CD8-positive, alpha-beta memory T cell (primary cell): ENCODE measurements at places on chromosomes 1 and 21.
A peak's percentile ranks its signal among the peaks of the same experiment; 100 is the strongest.

- no peak overlapping the region for H3K27ac ChIP-seq
- H3K27me3 ChIP-seq: no peaks in the 10 kb centered on the region
- no peak overlapping the region for H3K4me3 ChIP-seq
Measured at GRCh38 chr21:28069450-28069923, 923.2 kb downstream of the LTN1 start.

DNA sequence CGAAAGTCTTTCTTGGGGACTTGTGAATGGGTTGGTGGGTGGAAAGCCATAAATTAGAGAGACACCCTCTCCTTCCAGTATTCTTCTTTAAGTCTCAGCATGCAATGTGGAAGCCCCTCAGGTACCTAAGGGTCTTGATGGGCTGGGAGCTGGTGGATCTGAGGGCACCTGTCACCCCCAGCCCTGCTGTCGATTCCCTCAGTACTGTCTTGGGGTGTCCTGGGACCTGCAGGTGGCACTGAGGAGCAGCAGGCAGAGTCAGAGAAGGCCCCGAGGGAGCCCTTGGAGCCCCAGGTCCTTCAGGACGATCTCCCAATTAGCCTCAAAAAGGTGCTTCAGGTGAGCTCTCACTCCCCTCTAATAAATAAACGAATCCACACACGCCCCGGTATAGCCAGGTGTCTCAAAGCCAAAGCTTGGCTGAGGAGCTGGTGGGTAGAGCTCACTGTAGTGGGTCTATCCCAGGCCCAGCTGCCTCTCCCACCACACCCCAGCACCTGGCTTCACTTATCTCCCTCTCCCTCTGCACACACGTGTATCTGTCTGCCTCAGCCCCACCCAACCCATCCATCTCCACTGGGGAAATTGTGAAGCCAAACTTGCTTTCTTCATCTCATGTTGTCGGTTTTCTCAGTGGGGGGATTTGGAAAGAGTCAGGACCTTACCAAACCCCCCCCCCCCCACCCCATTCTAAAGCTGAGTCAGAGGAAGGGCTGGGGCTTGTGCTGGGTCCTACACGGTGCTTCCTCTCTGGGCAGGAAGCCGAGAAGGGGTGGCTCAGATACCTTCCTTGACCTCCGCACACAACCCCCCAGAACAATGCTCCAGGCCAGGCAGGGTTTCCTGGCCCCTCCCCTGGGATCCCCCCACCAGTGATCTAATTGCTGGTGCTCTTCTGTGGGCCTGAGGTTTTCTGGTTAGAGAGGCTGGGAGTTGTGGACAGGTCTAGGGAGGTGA, 1.6 kb downstream of the ADAM15 start:
- H3K27ac ChIP-seq: no peak overlapping the region
- peak overlapping the region; percentile 67 for H3K4me3 ChIP-seq
- H3K27me3 ChIP-seq: no peaks in the 10 kb centered on the region
- DNase-seq: peak; percentile 8

DNA sequence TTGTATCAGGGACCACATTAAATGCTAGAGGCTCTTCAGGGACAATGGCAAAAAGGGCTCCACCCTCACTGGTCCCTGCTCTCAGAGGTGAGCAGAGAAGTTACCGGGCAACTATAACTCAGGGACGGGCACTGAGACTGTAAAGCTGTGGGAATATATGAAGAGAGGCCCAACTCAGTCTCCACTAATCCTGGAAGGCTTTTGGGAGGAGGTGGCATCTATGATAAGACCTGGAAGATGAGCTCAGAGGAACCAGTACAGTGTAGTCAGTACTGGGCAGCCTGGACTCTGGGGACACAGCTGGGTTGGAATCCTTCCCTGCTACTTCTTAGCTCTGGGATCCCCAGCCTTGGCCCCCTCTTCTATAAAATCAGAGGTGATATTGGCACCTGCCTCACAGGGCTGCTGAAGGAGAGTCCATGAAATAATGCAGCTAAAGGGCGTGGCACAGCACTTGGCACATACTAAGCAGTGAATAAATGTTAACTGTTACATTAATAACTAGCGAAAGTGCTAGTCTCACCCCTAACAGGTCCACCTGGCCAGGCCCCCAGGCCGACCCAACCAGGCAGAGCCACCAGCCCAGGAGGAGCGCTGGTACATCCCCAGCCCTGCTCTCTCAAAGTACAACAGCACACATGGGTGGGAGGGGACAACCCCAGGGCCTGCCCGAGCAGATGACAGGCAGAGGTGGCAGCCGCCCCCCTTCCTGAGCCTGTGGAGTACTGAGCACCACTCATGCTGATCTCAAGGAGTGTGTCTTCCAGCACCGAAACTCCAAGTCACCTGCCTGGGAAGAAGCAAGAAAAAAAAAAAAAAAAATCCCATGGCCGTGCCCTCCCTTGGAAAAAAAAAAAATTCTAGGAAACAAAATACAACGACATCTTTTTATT, 62.7 kb downstream of the CASZ1 start:
- H3K4me1 ChIP-seq: no peaks in the 10 kb centered on the region
- H3K27me3 ChIP-seq: no peaks in the 10 kb centered on the region
- no peak overlapping the region for H3K4me3 ChIP-seq
- no peak overlapping the region for H3K27ac ChIP-seq

- H3K36me3 ChIP-seq: no peaks in the 10 kb centered on the region
- DNase-seq: no peak
- no peak overlapping the region for H3K27ac ChIP-seq
- H3K4me3 ChIP-seq: no peak overlapping the region
Measured at GRCh38 chr1:184162281-184162680, 110.8 kb downstream of the TSEN15 start.

- no peak overlapping the region for H3K27ac ChIP-seq
- no peaks in the 10 kb centered on the region for H3K4me1 ChIP-seq
- no peaks in the 10 kb centered on the region for H3K27me3 ChIP-seq
- no peaks in the 10 kb centered on the region for H3K36me3 ChIP-seq
Measured at GRCh38 chr1:98210064-98210463, 289.2 kb upstream of the DPYD start.

GRCh38 chr21:31503939-31504338, 155.6 kb upstream of the SOD1 start:
- no peak for DNase-seq
- no peaks in the 10 kb centered on the region for H3K36me3 ChIP-seq
- H3K4me3 ChIP-seq: no peak overlapping the region
- H3K27me3 ChIP-seq: no peaks in the 10 kb centered on the region
- H3K27ac ChIP-seq: no peak overlapping the region
- no peaks in the 10 kb centered on the region for H3K4me1 ChIP-seq

DNA sequence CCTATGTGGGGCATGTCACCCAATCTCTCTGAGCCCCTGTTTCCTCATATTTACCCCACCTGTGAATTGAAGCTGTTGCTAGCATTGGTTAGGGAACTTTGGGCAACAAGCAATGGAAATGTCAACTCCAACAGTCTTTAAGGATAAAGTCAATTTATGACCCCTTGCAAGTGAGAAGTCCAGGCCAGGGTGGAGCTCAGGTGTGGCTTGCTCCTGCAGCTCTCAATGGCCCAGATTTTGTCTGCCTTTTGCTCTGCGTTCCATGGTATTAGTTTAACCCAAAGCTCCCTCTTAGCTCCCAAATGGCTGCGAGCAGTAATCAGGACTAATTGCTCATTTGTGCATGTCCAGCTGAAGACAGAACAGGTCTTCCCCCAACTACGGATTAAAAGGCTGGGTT, 70.4 kb upstream of the ABCG1 start:
- H3K4me3 ChIP-seq: no peak overlapping the region
- peaks cover 4% of the 10 kb centered on the region for H3K4me1 ChIP-seq
- H3K27ac ChIP-seq: no peak overlapping the region
- no peaks in the 10 kb centered on the region for H3K27me3 ChIP-seq

DNA sequence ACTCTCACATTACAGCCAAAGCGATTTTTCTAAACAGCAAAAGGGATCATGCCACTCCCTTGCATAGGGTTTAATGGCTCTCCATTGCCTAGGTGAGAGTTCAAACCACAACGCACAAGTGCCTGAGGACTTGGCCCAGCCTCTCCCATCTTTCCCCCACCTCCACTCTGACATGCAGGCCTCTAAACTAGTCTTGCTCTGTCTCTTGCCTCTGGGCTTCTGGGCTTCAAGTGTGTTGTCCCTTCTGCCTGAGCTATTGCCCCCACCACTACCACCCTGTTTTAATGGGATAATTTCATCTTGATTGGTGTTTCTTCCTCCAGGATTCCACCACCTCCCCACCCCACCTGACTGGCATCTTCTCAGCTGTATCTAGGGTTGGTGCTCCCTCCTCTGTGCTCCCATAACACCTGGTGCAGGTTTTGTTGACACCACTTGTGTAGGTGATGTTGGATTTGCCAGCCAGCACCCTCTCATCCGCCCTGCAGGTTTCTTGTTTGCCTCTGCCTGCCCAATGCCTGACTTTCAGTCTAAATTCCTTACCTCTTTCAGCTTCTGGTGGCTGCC, 2.7 kb upstream of the ZBTB21 start:
- H3K27ac ChIP-seq: no peak overlapping the region
- no peaks in the 10 kb centered on the region for H3K36me3 ChIP-seq
- peaks cover 10% of the 10 kb centered on the region for H3K4me1 ChIP-seq
- no peaks in the 10 kb centered on the region for H3K27me3 ChIP-seq
- H3K4me3 ChIP-seq: no peak overlapping the region

DNA sequence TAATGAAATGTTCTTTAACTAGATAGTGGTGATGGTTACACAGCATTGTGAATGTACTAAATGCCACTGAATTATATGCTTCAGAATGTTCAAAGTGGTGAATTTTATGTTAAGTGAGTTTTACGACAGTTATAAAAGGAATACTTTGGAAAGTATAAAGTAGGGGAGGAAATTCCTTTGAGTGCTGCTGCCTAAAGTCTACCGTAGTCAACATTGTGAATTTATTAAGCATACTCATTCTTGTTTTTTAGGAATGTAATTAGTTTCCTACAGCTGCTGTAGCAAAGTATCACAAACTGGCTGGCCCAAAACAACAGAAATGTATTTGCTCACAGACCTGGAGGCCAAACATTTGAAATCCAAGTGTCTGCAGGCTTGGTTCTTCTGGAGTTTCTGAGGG, 73.0 kb downstream of the SWT1 start:
- H3K36me3 ChIP-seq: no peaks in the 10 kb centered on the region
- H3K27me3 ChIP-seq: no peaks in the 10 kb centered on the region
- no peaks in the 10 kb centered on the region for H3K4me1 ChIP-seq

GRCh38 chr1:6057170-6057845, 11.6 kb downstream of the KCNAB2 start:
- no peaks in the 10 kb centered on the region for H3K27me3 ChIP-seq
- no peak for DNase-seq
- peaks cover 6% of the 10 kb centered on the region for H3K4me1 ChIP-seq
- H3K27ac ChIP-seq: no peak overlapping the region
- H3K36me3 ChIP-seq: no peaks in the 10 kb centered on the region

DNA sequence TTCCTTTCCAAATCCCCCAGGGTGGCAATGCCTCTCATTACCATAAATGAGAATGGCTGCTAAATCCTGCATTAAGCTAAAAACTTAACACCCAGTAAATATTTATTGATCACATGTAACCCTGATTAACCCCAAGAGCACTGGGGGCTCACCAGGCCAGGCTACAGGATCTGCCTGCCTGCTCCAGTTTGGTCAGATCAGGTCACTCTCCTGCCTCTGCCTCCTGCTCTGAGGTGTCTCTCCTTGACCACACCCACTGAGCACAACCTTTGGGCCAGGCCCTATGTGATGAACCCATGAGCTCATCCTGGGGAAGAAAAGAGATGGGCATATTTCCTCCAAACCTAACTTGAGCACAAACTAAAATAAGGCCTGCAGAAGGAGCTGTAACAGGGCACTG, 93.5 kb downstream of the TRABD2B start:
- H3K36me3 ChIP-seq: no peaks in the 10 kb centered on the region
- no peaks in the 10 kb centered on the region for H3K27me3 ChIP-seq
- H3K27ac ChIP-seq: no peak overlapping the region
- no peaks in the 10 kb centered on the region for H3K4me1 ChIP-seq

GRCh38 chr1:48071513-48071912, 74.3 kb upstream of the TRABD2B start:
- no peak overlapping the region for H3K27ac ChIP-seq
- H3K36me3 ChIP-seq: no peaks in the 10 kb centered on the region
- H3K4me3 ChIP-seq: no peak overlapping the region
- no peaks in the 10 kb centered on the region for H3K4me1 ChIP-seq

GRCh38 chr1:33140153-33141149, 41.4 kb downstream of the TRIM62 start:
- DNase-seq: no peak
- no peaks in the 10 kb centered on the region for H3K27me3 ChIP-seq
- no peak overlapping the region for H3K27ac ChIP-seq
- H3K4me3 ChIP-seq: no peak overlapping the region
- H3K4me1 ChIP-seq: no peaks in the 10 kb centered on the region

GRCh38 chr1:201144701-201145100, 9.6 kb downstream of the TMEM9 start:
- no peak overlapping the region for H3K27ac ChIP-seq
- no peaks in the 10 kb centered on the region for H3K4me1 ChIP-seq
- H3K27me3 ChIP-seq: no peaks in the 10 kb centered on the region
- no peak for DNase-seq
- H3K4me3 ChIP-seq: no peak overlapping the region

GRCh38 chr1:240763771-240764170, 151.8 kb upstream of the GREM2 start:
- no peak overlapping the region for H3K4me3 ChIP-seq
- no peak overlapping the region for H3K27ac ChIP-seq
- no peaks in the 10 kb centered on the region for H3K36me3 ChIP-seq
- DNase-seq: no peak
- no peaks in the 10 kb centered on the region for H3K27me3 ChIP-seq

DNA sequence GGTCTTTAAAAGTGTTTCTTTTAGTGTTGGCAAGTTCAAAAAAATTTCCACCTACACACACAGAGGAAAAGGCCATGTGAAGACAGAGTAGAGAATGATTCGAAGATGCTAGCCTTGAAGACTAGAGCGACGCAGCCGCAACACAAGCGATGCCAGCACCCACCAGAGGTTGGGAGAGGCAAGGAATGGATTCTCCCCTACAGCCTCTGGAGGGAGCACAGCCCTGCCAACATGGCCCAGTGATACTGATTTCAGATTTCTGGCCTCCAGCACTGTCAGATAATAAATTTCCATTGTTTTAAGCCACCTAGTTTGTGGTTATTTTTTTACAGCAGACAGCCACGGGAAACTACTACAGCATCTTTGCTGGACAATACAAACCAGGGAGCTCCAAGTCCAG, 6.9 kb upstream of the ADAR start:
- DNase-seq: no peak
- no peak overlapping the region for H3K4me3 ChIP-seq
- no peak overlapping the region for H3K27ac ChIP-seq
- no peaks in the 10 kb centered on the region for H3K27me3 ChIP-seq
- H3K4me1 ChIP-seq: peaks cover 19% of the 10 kb centered on the region

GRCh38 chr1:115098979-115099692, 9.8 kb upstream of the TSPAN2 start:
- peaks cover 32% of the 10 kb centered on the region for H3K4me1 ChIP-seq
- no peaks in the 10 kb centered on the region for H3K36me3 ChIP-seq
- peak overlapping the region; percentile 99 for H3K27ac ChIP-seq
- H3K4me3 ChIP-seq: peak overlapping the region; percentile 67
- no peaks in the 10 kb centered on the region for H3K27me3 ChIP-seq
- DNase-seq: peak; percentile 91
